ENCODE measurements at places on chromosomes 2 and 18. TPM values are rescaled to one million over a fixed set of nuclear protein-coding genes. Genes with fewer than 3 reads are reported as not detected.

Gene ANTXR1
- 13.9 TPM for total RNA-seq

Gene EVA1A
- total RNA-seq = 0.56 TPM

- ATAC-seq = no peak
These were observed 21.5 kb downstream of the ARHGEF33 start for GRCh38 chr2:38911191-38911590.

Gene SERPINB13
- total RNA-seq = 281 TPM

Gene SPATA3
- not detected for total RNA-seq

- ATAC-seq = no peak
These were observed 7.4 kb upstream of the NPAS2 start for GRCh38 chr2:100812573-100812972.

Gene POTEE
- 0.12 TPM for total RNA-seq

- ATAC-seq = no peak
These were observed 53.6 kb upstream of the GRHL1 start for GRCh38 chr2:9897846-9898245.

Gene ELOA2
- not detected for total RNA-seq

Gene TET3
- total RNA-seq = 18.8 TPM

- peak; percentile 91 for ATAC-seq
These were observed 115.5 kb downstream of the COL6A3 start for GRCh38 chr2:237298151-237299118.
